ENCODE measurements at places on chromosomes 7 and 10.

GRCh38 chr7:149599636-149600206, 102.1 kb upstream of the ZNF746 start:
- DNase-seq, result no peak

GRCh38 chr10:13787015-13787421, 200.3 kb downstream of the PRPF18 start:
- DNase-seq, result peak; percentile 49

DNA sequence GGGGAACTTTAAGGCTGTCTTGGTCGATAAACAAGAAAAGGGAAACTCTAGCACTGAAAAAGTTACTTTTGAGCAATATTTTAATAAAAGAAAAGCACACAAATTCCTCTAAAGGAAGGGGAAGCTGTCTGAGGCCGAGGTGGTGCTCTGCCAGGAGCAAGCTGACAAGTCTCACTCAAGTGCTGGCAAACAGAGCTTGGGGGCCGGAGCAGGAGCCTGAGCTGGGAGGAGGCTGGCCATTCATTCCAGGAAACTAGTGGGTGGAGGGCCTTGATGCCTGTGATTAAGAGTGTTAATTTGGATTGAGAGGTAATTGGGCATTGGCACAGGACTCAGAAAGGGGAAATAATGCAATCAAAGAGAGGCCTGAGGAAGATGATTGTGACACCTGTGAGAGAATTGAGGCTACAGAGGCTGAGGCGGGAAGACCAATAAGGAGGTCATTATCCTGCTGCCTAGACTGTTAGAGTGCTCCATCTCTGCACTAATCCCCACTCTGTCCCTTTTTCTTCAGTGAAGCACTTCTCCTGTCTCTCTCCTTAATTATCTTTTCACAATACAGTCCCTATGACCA, 154.9 kb upstream of the COL1A2 start:
- DNase-seq, result no peak

GRCh38 chr10:101779544-101780186, 3.6 kb downstream of the NPM3 start:
- peak; percentile 70 for DNase-seq

- DNase-seq, result no peak
Measured at GRCh38 chr10:74179111-74179710, 28.2 kb downstream of the ADK start.

DNA sequence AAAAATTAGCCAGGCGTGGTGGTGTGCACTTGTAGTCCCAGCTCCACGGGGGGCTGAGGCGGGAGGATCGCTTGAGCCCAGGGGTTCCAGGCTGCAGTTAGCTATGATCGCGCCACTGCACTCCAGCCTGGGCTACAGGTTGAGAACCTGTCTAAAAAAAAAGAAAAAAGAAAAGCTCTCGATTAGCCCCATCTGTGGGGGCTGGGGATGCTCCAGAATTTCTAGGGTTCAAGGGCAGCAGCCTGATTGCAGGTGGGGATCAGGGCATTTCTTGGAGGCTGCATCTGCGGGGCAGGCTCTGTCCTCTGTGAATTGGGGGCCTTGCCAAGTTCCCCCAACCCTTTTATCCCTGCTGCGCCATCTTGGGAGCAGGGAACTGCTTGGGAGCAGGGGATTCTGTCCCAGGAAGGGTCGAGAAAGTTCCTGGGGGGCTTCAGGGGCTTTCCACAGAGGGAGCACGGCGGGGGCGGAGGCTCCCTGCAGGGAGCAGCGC, 651 bp upstream of the ARPC1A start:
- no peak for DNase-seq

- DNase-seq, result no peak
Measured at GRCh38 chr10:70174058-70174741, 3.9 kb upstream of the SAR1A start.

GRCh38 chr7:152128252-152128651, 102.8 kb downstream of the GALNT11 start:
- no peak for DNase-seq

DNA sequence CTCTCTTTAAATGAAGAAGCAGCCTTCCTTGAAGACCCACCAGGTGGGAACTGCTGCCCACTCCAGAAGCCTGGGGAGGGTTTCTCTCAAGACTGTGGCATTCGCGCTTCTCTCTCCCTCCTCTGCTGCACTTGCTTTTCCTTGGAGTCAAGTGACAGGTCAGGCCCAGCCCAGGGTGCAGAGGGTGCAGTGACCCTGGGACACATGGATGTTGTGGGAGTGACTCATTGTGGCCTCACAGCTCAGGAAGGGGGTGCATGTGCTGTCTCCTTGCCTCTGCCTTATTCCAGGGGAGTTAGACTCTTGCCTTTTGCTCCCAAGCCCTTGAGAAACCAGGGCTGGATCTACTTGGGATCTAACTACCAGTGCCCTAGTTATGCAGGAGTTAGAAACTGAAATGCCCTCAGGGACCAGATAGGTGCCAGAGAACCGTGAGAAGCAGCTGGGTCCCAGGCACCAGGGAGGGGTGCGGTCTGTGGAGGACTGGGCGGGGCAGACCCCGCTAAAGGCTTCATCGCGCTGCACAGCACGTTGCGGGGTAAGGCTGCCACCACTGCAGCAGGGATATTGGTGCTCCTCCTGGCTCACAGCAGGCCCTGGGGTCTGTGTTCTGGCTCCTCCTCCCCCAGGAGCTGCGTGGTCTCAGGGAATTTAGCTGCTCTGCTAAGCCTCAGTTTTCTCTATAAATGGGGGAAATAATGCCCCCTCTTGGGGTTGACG, 11.4 kb downstream of the FAM241B start:
- DNase-seq, result no peak

DNA sequence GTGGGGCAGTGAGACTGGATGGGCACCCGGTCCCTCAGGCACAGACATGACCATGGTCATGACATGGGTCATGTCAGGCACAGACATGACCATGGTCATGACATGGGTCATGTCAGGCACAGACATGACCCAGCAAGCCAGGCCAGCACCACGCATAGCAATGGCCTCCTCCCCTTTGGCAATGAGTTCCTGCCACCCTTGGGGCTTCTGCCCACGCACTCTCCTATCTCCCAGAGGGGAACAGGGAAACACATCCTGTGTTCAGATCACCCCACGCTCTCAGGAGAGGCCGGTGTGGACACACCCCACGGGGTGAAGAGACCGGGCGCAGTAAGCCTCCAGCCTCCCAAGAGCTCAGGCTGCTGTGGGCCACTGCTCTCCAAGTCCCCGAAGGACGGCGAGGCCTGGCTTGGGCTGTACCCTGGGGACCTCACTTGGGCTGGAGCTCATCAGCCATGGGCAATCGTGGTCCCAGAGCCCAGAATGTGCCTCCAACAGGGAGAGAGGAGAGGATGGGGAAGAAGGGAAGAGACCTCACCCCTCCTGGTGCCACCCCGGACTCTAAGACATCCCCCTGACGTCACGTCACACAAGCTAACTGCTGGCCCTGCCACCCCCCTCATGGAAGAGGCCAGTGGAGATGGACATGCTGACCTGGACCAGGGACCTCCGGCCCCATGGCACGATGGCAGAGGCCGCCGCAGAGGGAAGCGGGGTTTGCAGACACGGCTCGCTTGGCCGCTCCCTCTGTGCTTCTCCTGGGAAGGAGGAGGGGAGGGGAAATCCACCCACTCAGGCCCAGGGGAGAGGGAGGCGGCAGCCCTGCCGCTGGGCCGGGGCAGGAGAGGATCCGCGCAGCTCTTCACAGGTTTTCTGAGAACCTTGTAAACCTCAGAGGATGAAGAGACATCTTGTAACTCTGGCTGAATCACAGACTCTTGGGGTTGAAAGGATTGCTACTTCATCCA, 269.6 kb downstream of the ELFN1 start:
- no peak for DNase-seq

DNA sequence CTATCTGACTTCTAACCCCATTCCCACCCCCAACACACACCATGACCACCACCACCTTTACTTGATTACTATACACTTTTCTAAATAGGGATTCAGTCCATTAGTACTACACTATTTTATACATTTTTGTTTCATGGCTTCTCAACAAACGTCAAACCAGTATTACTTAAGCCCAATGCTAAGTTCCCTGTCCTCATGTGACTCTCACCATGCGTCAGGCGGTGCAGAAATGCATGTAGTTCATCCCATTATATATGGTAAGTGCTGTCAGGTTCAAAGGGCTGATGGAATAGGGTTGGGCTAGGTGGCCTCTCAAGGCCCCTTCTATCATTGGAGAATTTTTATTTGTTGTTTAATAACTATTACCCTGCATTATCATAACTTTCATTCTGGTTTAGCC, 19.5 kb upstream of the VPS41 start:
- no peak for DNase-seq

DNA sequence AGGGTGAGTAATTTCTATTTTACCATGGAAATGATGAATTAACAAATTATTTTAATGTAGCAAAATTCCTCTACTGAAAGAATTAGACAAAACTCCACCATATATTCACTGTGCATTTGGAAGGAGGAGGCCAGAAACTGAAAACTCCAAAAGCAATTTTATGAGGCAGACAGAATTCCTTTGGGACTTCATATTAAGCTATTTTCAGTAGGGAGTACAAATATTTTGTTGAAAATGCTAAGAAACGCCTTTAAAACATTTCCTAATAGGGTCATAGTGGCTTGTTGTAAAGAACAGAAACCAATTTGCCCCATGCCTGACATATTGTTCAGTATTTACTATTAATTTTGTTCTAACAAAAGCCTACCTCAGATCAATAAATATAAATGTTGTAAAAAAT, 117.8 kb downstream of the TES start:
- DNase-seq, result no peak

DNA sequence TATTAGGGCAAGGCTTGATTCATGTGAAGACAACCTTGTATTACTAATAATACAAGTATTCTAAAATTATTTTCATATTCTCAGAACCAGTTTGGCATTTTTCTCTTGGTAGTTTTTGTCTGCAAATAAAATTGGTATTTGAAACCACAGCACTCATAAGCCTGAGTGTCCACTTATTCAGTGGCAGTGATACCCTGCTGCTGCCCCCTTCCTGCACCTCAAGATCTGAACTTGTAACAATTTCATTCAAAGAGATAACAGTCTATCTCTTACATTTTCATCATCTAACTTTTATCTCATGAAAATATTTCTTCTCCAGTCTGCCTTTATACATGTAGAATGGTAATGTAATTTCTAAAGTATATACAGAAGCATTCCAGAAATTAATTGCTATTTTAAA, 9.3 kb downstream of the TFAM start:
- DNase-seq, result no peak

DNA sequence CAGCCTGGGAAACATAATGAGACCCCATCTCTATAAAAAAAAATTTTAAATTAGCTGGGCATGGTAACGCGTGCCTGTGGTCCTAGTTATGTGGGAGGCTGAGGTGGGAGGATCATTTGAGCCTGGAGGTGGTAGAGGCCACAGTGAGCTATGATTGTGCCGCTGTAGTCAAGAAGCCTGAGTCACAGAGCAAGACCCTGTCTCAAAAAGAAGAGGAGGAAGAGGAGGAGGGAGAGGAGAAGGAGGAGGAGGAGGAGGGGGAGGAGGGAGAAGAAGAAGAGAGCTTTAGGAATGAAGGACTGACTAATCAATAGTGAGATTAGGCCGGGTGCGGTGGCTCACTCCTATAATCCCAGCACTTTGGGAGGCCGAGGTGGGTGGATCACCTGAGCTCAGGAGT, 111.8 kb upstream of the KMT2E start:
- no peak for DNase-seq

GRCh38 chr7:40232242-40232893, 97.6 kb downstream of the SUGCT start:
- no peak for DNase-seq

DNA sequence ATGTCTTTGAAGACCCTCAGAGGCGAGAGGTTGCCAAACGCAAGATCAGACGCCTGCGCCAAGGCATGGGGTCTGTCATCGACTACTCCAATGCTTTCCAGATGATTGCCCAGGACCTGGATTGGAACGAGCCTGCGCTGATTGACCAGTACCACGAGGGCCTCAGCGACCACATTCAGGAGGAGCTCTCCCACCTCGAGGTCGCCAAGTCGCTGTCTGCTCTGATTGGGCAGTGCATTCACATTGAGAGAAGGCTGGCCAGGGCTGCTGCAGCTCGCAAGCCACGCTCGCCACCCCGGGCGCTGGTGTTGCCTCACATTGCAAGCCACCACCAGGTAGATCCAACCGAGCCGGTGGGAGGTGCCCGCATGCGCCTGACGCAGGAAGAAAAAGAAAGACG, 8.1 kb upstream of the SGCE start:
- DNase-seq, result no peak

- no peak for DNase-seq
Measured at GRCh38 chr7:112452102-112452888, 2.0 kb downstream of the IFRD1 start.

- no peak for DNase-seq
Measured at GRCh38 chr10:31669357-31669756, 259.3 kb downstream of the ARHGAP12 start.
